AG10803 (cell line): ENCODE measurements at places on chromosomes 16 and 17.

- peak; percentile 68 for DNase-seq
Measured at GRCh38 chr16:20763461-20764232, at the start of gene ACSM3. ACSM3 (plus strand) TSS chr16:20764014; CDS start chr16:20770035, 6,021 bp downstream.

DNA sequence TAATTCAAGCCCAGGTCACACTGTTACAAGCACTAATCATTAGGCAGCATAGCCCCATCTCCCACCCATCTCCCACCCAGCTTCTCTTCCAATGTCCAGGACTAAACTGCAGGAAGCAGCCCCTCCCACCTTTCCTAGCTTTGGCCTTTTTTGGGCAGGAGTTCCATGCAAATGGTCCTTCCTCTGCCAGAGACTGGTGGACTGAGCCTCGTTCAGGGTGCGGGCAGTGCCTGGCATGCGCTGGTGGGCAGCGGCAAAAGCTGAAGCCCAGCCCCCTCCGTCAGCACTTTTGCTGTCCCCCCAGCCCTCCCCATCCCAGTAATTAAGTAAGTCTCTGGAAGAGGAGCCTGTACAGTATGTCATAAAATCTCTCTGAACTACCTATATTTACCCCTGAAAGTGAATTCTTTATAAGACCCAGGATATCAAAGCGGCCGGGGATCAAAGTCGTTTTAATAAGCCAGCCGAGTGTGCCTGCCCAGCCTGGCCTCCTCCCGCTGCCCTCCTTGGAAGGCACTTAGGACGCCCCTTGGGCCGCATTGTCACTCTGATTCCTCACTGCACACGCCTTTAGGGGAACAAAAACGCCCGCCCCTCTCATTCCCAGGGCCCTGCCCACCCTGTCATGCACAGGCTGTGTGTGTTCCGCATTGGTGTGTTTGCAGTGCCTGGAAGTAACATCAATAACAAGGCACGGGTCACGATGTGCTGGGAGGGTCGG is 109.9 kb downstream of the IRX5 start:
- DNase-seq: no peak

- no peak for DNase-seq
Measured at GRCh38 chr17:7961421-7961820, 29.4 kb downstream of the CNTROB start.

DNA sequence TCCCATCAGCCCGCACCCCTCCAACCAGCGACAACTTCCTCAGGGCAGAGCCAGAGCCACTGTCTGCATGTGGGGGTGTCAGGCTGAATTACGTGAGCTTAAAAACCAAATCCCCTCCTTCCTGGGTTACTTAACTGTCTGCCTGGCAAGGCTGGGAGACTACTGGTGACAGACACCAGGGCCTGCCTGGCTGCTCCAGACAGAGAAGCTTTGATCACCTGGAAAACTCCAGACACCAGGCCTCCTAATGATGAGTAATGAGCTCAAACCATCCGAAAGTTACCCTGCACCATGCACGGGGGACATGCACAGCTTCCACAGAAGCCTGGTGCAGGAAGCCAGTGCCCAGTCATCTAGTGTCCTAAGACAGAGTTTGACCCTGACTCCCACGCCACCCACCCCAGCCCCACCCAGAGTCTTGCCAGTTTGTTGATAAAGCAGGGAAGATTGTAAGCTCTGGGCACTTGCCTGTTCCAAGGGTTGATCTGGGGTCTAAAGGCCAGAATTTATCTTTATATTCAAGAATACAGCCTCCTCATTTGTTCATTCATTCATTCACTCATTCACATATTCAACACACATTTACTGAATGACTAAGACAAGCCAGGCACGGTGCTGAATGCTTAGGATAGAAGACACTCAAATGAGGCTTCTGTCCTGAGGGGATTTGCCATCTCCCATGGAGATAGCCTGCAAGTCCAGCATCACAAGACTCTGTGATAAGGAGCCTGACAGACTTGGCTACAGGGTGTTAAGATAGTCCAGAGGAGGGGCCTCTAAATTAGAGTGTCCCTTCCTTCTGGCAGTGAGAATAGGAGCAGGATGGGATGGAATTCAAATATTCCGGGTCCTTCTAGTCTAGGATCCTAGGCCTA is 7.2 kb upstream of the CCDC182 start:
- DNase-seq: no peak

DNA sequence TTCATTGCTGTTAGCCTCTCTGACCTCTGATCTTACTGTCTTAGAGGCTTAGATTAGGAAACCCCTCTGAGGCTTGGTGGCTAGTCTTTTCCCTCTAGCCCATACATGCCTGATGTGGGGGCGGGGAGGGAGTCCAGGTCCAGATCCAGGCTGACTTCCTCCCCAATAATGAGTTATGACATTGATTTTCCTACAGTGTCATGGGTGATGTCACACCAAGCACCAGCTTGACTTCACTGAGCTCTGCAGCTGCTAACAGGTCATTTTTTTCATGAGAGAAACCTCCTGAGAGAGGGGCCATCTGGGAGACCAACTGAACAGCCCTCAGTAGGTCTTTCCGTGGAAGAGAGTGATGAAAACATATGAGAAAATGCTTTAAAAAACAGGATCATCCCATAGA is 180.2 kb upstream of the N4BP1 start:
- DNase-seq: no peak

DNA sequence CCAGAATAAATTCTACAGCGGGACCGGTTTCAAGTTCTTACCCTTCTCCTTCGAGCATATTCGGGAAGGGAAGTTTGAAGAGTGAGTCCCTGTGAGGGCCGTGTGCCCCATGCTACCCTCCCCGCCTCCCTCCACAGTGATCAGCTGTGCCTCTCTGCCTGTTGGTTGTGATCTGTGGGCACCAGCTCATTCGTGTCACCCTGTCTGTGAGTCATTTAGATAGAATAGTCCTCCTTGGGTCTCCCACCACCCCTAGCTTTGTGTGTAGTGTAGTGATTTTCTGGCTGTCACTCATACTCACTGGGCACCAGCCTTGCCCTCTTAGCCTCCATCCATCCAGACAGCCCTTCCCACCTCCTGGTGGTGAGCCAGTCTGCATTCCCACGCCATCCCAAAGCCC is 15.0 kb upstream of the NAGLU start:
- peak; percentile 21 for DNase-seq
